ENCODE measurements at places on chromosomes 16 and 17. TPM values are rescaled to one million over a fixed set of nuclear protein-coding genes. Genes with fewer than 3 reads are reported as not detected.

The TMED6 gene
- total RNA-seq = not detected

The TPSD1 gene
- total RNA-seq = 0.93 TPM

The SLFN11 gene
- 11.4 TPM for total RNA-seq

The CLEC19A gene
- total RNA-seq = not detected

The P2RX1 gene
- 1.4 TPM for total RNA-seq

The TEKT3 gene
- not detected for total RNA-seq

The KRT20 gene
- total RNA-seq = 0.12 TPM

The TAT gene
- total RNA-seq = not detected

The CDC42EP4 gene
- 33.0 TPM for total RNA-seq

The SLC35G6 gene
- total RNA-seq = not detected

The SLFN14 gene
- total RNA-seq = not detected

The MT1M gene
- total RNA-seq = 20.0 TPM

The CHRNE gene
- total RNA-seq = 5.0 TPM

The SOX8 gene
- total RNA-seq = 14.9 TPM
